ENCODE measurements at places on chromosomes 12 and 14. TPM values are rescaled to one million over a fixed set of nuclear protein-coding genes. Genes with fewer than 3 reads are reported as not detected.

- H3K36me3 ChIP-seq = no peaks in the 10 kb centered on the region
- no peak for DNase-seq
- peaks cover 2% of the 10 kb centered on the region for H3K27me3 ChIP-seq
- H3K27ac ChIP-seq = no peak overlapping the region
- no peak overlapping the region for H3K4me3 ChIP-seq
These were observed 325.8 kb upstream of the DIO3 start for GRCh38 chr14:101235335-101236103.

DNA sequence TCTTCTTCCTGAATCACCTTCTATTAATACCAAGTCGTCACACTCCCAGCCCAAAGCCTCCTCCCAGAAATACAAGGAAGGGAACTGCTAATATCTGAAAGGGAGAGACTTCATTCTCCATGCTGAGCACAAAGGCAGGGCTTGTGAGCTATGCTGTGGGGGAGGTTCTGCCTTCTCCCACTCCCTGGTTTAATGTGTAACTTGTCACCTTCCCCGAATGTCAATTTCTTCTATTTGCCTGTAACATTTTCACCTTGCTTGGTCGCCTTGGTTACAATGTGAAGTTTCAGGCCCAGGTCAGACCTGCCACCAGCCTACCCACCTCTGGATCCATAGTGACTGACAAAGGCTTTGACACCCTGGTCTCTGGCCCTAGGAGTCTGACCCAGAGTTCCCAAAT, 82.0 kb upstream of the ESRRB start:
- no peak overlapping the region for H3K4me3 ChIP-seq
- H3K27ac ChIP-seq = no peak overlapping the region
- H3K27me3 ChIP-seq = peaks cover 7% of the 10 kb centered on the region
- H3K36me3 ChIP-seq = no peaks in the 10 kb centered on the region
- no peaks in the 10 kb centered on the region for H3K4me1 ChIP-seq

The SLC25A47 gene
- total RNA-seq = not detected

The SNAPC1 gene
- 5.0 TPM for total RNA-seq

The VRTN gene
- total RNA-seq = not detected

The RHOJ gene
- not detected for total RNA-seq

The GPR137C gene
- 0.08 TPM for total RNA-seq
